ENCODE measurements at places on chromosomes 4 and X. TPM values are rescaled to one million over a fixed set of nuclear protein-coding genes. Genes with fewer than 3 reads are reported as not detected.

MAGEB2 gene
- polyA plus RNA-seq, result 78.1 TPM

VCX3A gene
- polyA plus RNA-seq, result 28.0 TPM

ITIH6 gene
- polyA plus RNA-seq, result not detected

REELD1 gene
- polyA plus RNA-seq, result not detected

KDR gene
- not detected for polyA plus RNA-seq

ZNF732 gene
- 0.07 TPM for polyA plus RNA-seq

FAM184B gene
- polyA plus RNA-seq, result not detected

MAD2L1 gene
- polyA plus RNA-seq, result 78.9 TPM

TRIM60 gene
- polyA plus RNA-seq, result not detected

SLC25A14 gene
- 19.3 TPM for polyA plus RNA-seq

ENPP6 gene
- polyA plus RNA-seq, result not detected

TAF7L gene
- 0.42 TPM for polyA plus RNA-seq

GC gene
- polyA plus RNA-seq, result not detected

FGD1 gene
- polyA plus RNA-seq, result 0.07 TPM

ASB9 gene
- 1.1 TPM for polyA plus RNA-seq

PAGE1 gene
- 136 TPM for polyA plus RNA-seq

GYPA gene
- polyA plus RNA-seq, result 115 TPM

GRCh38 chr4:52423967-52424366 is 235.1 kb downstream of the USP46 start:
- H3K27me3 ChIP-seq, result no peaks in the 10 kb centered on the region
- H3K27ac ChIP-seq, result no peak overlapping the region
- H3K4me1 ChIP-seq, result no peaks in the 10 kb centered on the region
- no peak for DNase-seq

GRCh38 chr4:167578906-167579305 is 344.6 kb upstream of the SPOCK3 start:
- H3K4me3 ChIP-seq, result no peak overlapping the region
- DNase-seq, result no peak
- H3K4me1 ChIP-seq, result no peaks in the 10 kb centered on the region
- no peaks in the 10 kb centered on the region for H3K36me3 ChIP-seq

- no peak overlapping the region for H3K4me3 ChIP-seq
- H3K27me3 ChIP-seq, result no peaks in the 10 kb centered on the region
- DNase-seq, result no peak
- no peaks in the 10 kb centered on the region for H3K36me3 ChIP-seq
- H3K27ac ChIP-seq, result no peak overlapping the region
- H3K4me1 ChIP-seq, result no peaks in the 10 kb centered on the region
These were observed 230.9 kb downstream of the C4orf33 start for GRCh38 chr4:129326571-129327460.

GRCh38 chrX:149807747-149808458 is 26.2 kb downstream of the MAGEA9 start:
- H3K36me3 ChIP-seq, result no peaks in the 10 kb centered on the region
- no peaks in the 10 kb centered on the region for H3K4me1 ChIP-seq
- no peak overlapping the region for H3K4me3 ChIP-seq
- no peak overlapping the region for H3K27ac ChIP-seq
- no peak for DNase-seq

DNA sequence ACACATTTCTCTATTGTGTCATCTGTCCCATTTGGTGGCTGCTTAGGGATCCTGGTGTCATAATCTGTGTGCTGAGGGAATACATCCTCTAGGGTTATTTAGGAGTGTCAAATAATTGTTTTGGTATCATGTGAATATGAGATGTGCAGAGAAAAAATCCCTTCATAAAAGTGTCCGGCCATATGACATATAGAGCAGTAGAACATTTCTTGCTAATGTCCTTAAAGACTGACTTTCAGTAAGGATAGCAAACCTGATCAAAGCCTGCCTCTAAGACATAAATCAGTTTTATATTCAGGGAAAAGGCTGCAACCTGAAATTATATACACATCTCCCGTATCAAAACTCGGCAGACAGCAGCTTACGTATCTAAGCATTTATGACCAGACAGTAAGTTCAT is 211.6 kb downstream of the ADAM29 start:
- H3K27me3 ChIP-seq, result no peaks in the 10 kb centered on the region
- no peak overlapping the region for H3K27ac ChIP-seq
- H3K36me3 ChIP-seq, result no peaks in the 10 kb centered on the region
- H3K4me1 ChIP-seq, result no peaks in the 10 kb centered on the region
- no peak overlapping the region for H3K4me3 ChIP-seq

DNA sequence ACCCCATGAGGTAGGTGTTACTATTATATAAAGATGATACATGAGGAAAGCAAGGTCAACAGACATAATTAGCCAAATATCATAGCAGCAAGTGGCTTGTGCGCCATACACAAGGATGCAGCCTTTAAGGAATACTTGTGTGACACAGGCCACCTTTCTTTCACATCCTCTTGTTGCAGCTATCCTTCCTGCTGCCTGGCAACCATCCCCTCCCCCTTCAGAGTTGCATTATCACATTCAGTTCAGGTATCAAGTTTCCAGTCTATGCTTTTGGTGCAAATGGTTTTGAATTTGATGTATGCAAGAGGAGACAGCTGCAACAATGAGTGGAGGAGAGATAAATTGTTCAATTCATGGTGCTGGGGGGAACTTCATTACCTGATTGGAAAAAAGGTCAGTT is 6.4 kb downstream of the ZCCHC18 start:
- H3K4me1 ChIP-seq, result no peaks in the 10 kb centered on the region
- no peak for DNase-seq
- 0 out of 2 replicates have a peak, but pooled peaks cover 7% of the 10 kb centered on the region for H3K27me3 ChIP-seq
- H3K27ac ChIP-seq, result no peak overlapping the region

DNA sequence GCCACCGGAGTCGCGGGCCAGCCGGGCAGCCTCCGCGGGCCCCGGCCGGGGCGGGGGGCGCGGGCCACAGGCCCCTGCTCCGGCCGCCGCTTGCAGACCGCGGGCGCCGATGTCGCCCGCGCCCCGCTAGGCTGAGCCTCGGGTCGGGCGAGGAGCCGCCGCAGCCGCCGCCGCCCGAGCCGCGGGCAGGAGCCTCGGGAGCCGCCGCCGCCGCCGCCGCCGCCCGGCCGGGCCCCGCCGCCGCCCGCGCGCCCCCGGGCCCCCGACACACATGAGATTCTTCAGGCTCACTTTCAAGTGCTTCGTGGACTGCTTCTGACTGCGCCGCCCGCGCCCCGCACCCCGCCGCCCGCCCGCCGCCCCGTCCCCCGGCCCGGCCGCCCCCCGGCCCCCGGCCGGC is 345 bp downstream of the SLC6A8 start:
- no peak overlapping the region for H3K27ac ChIP-seq
- no peak for DNase-seq
- H3K4me3 ChIP-seq, result no peak overlapping the region

DNA sequence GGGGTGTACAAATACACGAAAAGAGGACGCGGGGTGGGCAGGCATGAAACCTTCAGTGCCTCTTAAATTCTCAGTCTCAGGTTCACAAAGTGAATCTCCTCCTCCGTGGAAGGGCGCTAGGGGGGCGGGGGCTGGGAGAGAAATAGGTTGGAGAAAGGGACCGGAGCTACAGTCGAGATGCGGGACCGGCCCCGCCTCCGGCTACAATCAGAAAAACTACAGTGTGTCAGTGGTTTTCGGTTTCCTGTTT is 3.4 kb downstream of the MAML3 start:
- peak overlapping the region; percentile 61 for H3K4me3 ChIP-seq
- no peak for DNase-seq
- H3K27ac ChIP-seq, result peak overlapping the region; percentile 69
- no peaks in the 10 kb centered on the region for H3K36me3 ChIP-seq
- H3K27me3 ChIP-seq, result peaks cover 22% of the 10 kb centered on the region

GRCh38 chr4:142607976-142608375 is 238.1 kb downstream of the INPP4B start:
- H3K4me3 ChIP-seq, result no peak overlapping the region
- no peak for DNase-seq
- H3K27me3 ChIP-seq, result no peaks in the 10 kb centered on the region
- H3K27ac ChIP-seq, result no peak overlapping the region
- no peaks in the 10 kb centered on the region for H3K4me1 ChIP-seq

DNA sequence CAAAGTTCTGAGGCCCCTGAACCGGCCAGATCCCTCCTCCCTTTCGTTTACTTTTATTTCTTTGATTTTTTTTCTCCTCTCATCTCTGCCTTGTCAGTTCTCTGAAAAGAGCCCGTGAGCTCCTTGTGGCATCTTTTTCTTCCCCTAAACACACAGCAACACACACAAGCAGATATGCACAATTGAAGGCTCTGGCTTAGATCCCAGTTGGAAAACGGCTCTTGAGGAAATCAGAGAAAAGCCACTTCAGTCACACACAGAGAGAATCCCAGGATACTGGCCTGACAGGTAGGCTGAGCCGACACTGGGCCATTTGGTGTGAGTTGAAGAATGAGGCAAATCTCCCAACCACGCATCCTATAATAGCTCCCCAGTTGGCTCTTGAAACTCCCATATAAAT is 12.9 kb downstream of the DIPK2B start:
- DNase-seq, result no peak
- H3K4me3 ChIP-seq, result 0 out of 2 replicates have a peak overlapping the region, but pooled peaks have one; percentile 32
- H3K27me3 ChIP-seq, result no peaks in the 10 kb centered on the region
- no peaks in the 10 kb centered on the region for H3K36me3 ChIP-seq
- H3K27ac ChIP-seq, result no peak overlapping the region

- DNase-seq, result no peak
- H3K27me3 ChIP-seq, result no peaks in the 10 kb centered on the region
- H3K4me1 ChIP-seq, result no peaks in the 10 kb centered on the region
- no peak overlapping the region for H3K4me3 ChIP-seq
These were observed 18.6 kb downstream of the ARHGAP6 start for GRCh38 chrX:11647138-11647537.

- H3K27ac ChIP-seq, result no peak overlapping the region
- peaks cover 56% of the 10 kb centered on the region for H3K27me3 ChIP-seq
- H3K4me1 ChIP-seq, result peaks cover 58% of the 10 kb centered on the region
- no peak overlapping the region for H3K4me3 ChIP-seq
- H3K36me3 ChIP-seq, result no peaks in the 10 kb centered on the region
These were observed 122.7 kb downstream of the FAM53A start for GRCh38 chr4:1561286-1561990.

GRCh38 chr4:68951078-68951805 is at the start of gene UGT2A3:
UGT2A3 (minus strand) TSS chr4:68951804; CDS start chr4:68951760, 44 bp downstream.
- H3K27me3 ChIP-seq, result no peaks in the 10 kb centered on the region
- H3K4me1 ChIP-seq, result no peaks in the 10 kb centered on the region
- H3K36me3 ChIP-seq, result no peaks in the 10 kb centered on the region
- H3K27ac ChIP-seq, result no peak within 1 kb of the TSS
- DNase-seq, result no peak
- H3K4me3 ChIP-seq, result no peak within 1 kb of the TSS

- H3K36me3 ChIP-seq, result no peaks in the 10 kb centered on the region
- no peak overlapping the region for H3K27ac ChIP-seq
- no peak overlapping the region for H3K4me3 ChIP-seq
- no peaks in the 10 kb centered on the region for H3K4me1 ChIP-seq
- H3K27me3 ChIP-seq, result no peaks in the 10 kb centered on the region
These were observed 53.4 kb downstream of the AFAP1 start for GRCh38 chr4:7886007-7886973.

DNA sequence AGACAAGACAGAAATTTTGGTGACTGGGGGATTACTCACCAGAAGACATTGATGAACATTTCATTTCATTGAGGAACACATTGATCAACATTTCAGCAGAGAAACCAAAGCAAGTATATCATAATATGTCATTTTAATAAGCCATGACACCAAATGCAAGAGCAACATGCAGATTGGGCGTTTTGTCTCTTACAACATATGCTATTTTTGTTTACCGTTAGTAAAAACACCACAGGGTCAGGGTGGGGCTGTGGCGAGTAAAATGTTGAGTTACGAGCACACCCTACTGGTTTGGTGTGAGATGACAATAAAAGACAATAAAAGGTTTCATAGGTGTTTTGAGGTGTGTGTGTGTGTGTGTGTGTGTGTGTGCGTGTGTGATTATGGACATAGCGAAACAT is 294.5 kb downstream of the PDGFC start:
- no peaks in the 10 kb centered on the region for H3K4me1 ChIP-seq
- no peak overlapping the region for H3K4me3 ChIP-seq
- no peak overlapping the region for H3K27ac ChIP-seq
- no peaks in the 10 kb centered on the region for H3K36me3 ChIP-seq
- H3K27me3 ChIP-seq, result no peaks in the 10 kb centered on the region

- H3K36me3 ChIP-seq, result no peaks in the 10 kb centered on the region
- DNase-seq, result peak; percentile 6
- no peak overlapping the region for H3K27ac ChIP-seq
- H3K27me3 ChIP-seq, result no peaks in the 10 kb centered on the region
These were observed 45.6 kb downstream of the MAOB start for GRCh38 chrX:43836435-43837184.

DNA sequence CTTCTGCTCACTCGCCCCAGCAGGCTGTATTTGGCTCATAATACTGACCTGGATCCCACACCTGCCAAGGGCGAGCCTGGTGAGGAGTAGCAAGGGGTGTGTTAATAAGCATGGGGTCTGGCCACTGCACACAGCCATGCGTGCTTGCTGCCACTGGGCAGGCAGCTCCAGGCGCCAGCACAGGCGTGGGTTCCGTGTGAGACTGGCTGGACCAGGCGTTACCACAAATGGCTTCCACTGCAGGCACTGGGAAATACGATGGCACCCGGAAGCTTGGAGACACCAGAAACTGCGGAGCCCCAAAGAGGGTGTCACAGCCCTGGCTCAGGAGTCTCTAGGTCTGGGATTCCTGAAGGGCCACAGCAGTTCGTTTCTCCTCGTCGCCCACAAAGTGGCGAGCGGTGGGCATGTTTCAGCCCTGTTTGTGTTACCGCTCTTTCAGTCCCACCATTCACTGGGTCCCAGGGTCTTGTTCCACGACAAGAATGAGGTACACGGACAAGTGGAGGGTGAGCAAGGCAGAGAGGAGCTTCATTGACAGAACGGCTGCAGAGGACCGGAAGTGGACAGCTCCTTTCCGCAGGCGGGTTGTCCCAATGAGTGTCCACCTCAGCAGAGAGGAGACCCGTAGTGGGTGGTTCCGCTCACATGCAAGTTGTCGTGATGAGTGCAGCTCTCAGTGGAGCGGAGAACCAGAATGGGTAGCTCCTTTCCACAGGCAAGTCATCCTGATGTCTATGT is 428.9 kb downstream of the EPHA5 start:
- H3K4me3 ChIP-seq, result peak overlapping the region; percentile 59
- no peaks in the 10 kb centered on the region for H3K27me3 ChIP-seq
- no peaks in the 10 kb centered on the region for H3K4me1 ChIP-seq

DNA sequence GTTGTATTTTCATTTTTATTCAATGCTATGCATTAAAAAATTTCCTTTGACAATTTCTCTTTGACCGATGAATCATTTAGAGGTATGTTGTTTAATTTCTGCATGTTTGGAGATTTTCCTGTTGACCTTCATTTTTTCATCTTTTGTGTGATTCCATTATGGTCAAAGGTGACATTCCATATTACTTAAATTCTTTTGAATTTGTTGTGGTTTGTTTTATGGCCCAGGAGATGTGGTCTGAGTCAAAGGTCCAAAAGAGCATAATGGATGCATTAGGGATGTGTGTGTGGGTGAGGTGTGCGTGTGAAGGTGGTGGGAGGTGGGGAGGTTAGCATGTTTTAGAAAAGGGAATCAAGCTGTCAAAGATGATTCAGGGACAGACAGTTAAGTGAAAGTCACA is 76.0 kb upstream of the GIMD1 start:
- no peak overlapping the region for H3K4me3 ChIP-seq
- no peaks in the 10 kb centered on the region for H3K4me1 ChIP-seq
- no peaks in the 10 kb centered on the region for H3K27me3 ChIP-seq
- no peak overlapping the region for H3K27ac ChIP-seq
